Activated CD8-positive, alpha-beta memory T cell treated with anti-CD3 and anti-CD28 coated beads, Interleukin-2, amount 10 ng/mL, durations not matched to agents 7 days and 5 days (primary cell): ENCODE measurements at places on chromosomes 16 and 17. TPM values are rescaled to one million over a fixed set of nuclear protein-coding genes. Genes with fewer than 3 reads are reported as not detected.

- no peak overlapping the region for H3K27ac ChIP-seq
- H3K4me3 ChIP-seq, result no peak overlapping the region
These were observed 55.7 kb upstream of the CNEP1R1 start for GRCh38 chr16:49969091-49970030.

GRCh38 chr17:19705771-19706770 is 10.3 kb downstream of the SLC47A2 start:
- H3K4me3 ChIP-seq, result no peak overlapping the region
- H3K36me3 ChIP-seq, result no peaks in the 10 kb centered on the region
- no peak for DNase-seq
- no peaks in the 10 kb centered on the region for H3K4me1 ChIP-seq
- H3K27me3 ChIP-seq, result no peaks in the 10 kb centered on the region

DNA sequence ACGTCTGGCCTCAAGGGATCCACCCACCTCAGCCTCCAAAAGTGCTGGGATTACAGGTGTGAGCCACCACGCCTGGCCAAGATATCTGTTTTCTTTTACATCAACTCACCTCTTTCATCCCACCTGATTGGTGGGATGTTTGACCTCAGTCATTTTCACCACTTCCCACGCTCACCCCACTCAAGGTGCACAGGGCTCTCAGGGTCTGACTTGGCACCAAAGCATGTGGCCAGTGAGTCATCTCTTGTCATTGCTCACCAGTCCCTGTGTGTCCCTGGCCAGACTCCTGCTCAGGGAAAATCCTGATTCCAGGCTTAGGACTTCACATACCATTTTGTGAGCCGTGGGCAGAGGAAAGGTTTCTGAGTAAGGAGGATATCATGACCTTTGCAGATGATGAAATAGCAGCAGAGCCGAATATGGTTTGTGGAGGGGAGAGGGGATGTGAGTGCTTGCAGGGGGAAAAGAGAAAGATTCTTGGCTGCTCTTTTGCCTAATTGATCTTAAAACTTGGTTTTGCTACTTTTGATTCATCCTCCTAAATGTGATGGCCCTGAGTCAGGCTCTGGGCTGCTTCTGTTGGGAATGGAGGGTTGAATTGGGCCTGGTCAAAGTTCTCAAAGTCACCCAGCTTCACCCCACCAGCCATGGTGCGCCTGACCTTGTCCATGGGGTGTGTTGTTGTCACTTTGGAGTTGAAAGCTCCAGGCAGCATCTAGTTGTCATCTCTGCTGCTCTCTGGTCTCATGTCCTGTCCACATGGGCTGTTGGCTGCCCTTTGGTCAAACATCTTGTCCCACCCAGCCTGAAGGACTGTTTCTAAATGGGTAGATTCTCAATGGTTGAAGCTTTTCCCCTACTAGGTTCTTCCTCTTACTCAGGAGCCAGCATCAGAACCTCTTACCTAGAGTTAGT is 6.0 kb upstream of the KCNH6 start:
- no peak overlapping the region for H3K27ac ChIP-seq
- H3K4me1 ChIP-seq, result peaks cover 6% of the 10 kb centered on the region
- peaks cover 9% of the 10 kb centered on the region for H3K27me3 ChIP-seq
- H3K36me3 ChIP-seq, result no peaks in the 10 kb centered on the region
- H3K4me3 ChIP-seq, result no peak overlapping the region
- peak; percentile 46 for DNase-seq

DNA sequence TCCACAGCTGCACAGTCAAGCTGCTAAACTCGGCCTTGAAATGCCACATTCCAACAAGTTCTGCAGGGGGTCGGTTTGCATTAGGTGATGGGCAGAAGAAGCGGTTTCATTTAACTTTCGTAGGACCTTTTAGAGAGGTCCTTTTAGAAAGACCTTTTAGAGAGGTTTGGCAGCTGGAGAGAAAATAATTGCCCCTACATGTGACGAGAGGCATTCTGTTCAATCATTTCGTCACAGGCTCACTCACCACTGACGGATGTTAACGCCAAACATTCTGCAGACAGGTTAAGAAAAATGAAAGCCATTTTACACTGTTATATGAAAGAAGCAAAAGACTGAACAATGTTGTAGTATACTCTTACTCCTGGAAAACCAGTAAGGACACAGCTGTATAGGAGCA is 76.5 kb upstream of the ZNF423 start:
- no peak for DNase-seq
- no peak overlapping the region for H3K4me3 ChIP-seq
- H3K4me1 ChIP-seq, result no peaks in the 10 kb centered on the region
- no peaks in the 10 kb centered on the region for H3K36me3 ChIP-seq
- peaks cover 20% of the 10 kb centered on the region for H3K27me3 ChIP-seq

- H3K4me1 ChIP-seq, result no peaks in the 10 kb centered on the region
- no peaks in the 10 kb centered on the region for H3K27me3 ChIP-seq
- no peak overlapping the region for H3K27ac ChIP-seq
- no peaks in the 10 kb centered on the region for H3K36me3 ChIP-seq
These were observed 72.2 kb downstream of the HS3ST3B1 start for GRCh38 chr17:14372905-14373613.

DNA sequence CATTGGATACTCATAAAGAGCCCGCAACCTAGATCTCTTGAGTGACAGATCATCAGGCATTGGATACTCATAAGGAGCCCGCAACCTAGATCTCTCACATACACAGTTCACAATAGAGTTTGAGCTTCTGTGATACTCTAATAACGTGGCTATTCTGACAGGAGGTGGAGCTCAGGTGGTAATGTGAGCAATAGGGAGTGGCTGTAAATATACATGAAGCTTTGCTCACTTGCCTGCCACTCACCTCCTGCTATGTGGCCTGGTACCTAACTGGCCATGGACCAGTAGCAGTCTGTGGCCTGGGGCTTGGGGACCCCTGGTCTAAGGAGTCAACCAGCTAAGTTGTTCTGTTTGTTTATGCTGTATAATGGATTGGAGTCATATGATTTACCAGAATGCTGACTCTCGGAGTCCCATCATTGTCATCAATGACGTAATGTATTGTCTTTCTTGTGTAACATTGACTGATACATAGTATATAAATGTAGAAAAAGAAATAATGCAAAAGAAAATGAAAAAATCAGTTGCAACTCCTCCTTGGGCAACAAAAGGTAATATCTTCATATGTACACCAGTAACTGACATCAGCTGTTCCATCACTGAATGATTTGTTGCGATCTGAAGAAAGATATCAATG is 17.5 kb downstream of the ABCA9 start:
- H3K4me1 ChIP-seq, result no peaks in the 10 kb centered on the region
- H3K27me3 ChIP-seq, result no peaks in the 10 kb centered on the region
- no peaks in the 10 kb centered on the region for H3K36me3 ChIP-seq
- no peak for DNase-seq

DNA sequence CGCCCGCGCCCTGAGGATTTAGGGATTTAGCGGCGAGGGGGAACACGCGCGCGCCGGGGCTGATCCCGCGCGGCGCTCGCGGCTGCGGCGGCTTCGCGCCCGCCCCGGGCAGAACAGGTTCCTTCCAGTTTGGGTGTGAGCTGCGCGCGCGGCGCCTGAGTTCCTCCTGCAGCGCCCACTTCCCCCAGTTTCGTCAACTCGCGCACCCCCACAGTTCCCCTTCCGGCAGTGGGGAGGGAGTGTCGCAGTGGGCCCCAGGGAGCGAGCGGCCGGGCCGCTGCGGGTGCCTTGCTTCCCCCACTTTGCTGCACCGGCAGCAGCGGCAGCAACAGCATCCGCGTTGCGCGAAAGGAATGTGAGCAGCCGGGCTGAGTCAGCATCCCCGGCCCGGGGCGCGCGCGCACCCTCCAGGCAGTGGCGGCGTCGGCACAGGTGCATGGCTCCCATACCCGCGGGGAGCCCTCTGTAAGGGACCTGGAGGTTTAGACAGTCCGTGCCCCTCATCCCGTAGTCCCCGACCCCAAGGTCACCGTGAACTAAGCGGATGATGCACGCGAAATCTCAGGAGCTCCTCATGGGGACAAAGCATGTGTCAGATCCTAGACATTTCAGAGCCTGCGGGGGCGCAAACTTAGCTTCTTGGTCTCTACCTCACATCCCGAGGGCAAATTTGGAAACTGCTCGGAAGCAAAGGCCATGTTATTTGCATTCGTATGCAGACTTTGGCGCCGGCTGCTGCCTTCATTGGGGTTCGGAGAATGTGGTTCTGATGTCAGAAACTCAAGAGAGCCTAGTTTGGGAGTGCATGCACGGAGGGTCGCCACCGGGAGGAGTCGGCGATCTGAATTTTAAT is 767 bp downstream of the ARSG start:
- H3K36me3 ChIP-seq, result peaks cover 22% of the 10 kb centered on the region
- peak overlapping the region; percentile 96 for H3K27ac ChIP-seq
- H3K4me3 ChIP-seq, result peak overlapping the region; percentile 81

The RDM1 gene
- 13.5 TPM for total RNA-seq

- no peaks in the 10 kb centered on the region for H3K27me3 ChIP-seq
- no peak for DNase-seq
- no peaks in the 10 kb centered on the region for H3K4me1 ChIP-seq
- H3K36me3 ChIP-seq, result no peaks in the 10 kb centered on the region
These were observed 4.8 kb downstream of the GSG1L2 start for GRCh38 chr17:9817086-9817485.

GRCh38 chr16:67449336-67449735 is 18.4 kb downstream of the HSD11B2 start:
- no peak overlapping the region for H3K4me3 ChIP-seq
- DNase-seq, result no peak
- H3K4me1 ChIP-seq, result peaks cover 5% of the 10 kb centered on the region
- no peaks in the 10 kb centered on the region for H3K36me3 ChIP-seq
- H3K27me3 ChIP-seq, result no peaks in the 10 kb centered on the region
- H3K27ac ChIP-seq, result peak overlapping the region; percentile 2

The POLR2A gene
- total RNA-seq, result 228 TPM

The GFAP gene
- not detected for total RNA-seq

The NDEL1 gene
- 59.0 TPM for total RNA-seq

DNA sequence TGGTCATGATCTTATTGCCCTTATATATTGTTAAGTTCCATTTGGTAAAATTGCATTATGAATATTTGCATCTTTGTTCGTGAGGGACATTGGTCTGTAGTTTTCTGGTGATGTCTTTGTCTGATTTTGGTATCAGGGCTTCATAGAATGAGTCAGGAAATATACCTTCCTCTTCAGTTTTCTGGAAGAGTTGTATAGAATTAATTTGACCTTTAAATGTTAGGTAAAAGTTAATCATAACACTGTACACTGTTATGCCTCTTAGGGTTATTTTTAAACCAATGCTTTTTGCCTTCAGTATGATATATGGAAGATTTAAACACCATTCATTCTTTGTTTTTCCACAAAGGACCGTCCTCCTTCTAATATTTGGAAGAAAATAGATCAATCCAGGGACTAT is 180.0 kb downstream of the CHD9 start:
- H3K4me1 ChIP-seq, result no peaks in the 10 kb centered on the region
- H3K4me3 ChIP-seq, result no peak overlapping the region
- peaks cover 26% of the 10 kb centered on the region for H3K36me3 ChIP-seq
- no peaks in the 10 kb centered on the region for H3K27me3 ChIP-seq
- no peak overlapping the region for H3K27ac ChIP-seq

DNA sequence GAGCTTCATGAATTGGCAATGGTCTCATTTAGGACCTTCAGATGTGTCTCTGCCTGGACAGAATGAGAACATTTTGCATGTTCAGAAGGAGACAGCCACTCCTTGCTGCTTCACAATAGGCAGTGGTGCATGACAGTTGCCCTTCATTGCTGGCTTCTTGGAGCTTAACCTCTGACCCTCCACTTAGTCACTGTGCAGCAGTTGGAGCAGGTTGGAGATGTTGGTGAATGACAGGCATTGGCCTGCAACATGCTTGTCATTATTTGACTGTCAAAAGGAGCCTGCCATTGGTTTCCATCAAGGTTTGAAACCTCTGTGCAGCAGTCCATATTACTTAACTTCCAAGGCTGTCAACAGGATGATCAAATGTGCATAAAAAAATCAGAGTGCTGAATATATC is 22.7 kb downstream of the FTO start:
- no peak overlapping the region for H3K4me3 ChIP-seq
- H3K27me3 ChIP-seq, result no peaks in the 10 kb centered on the region
- H3K4me1 ChIP-seq, result no peaks in the 10 kb centered on the region
- no peak overlapping the region for H3K27ac ChIP-seq

The SLC25A11 gene
- 82.3 TPM for total RNA-seq

The TNFRSF13B gene
- total RNA-seq, result not detected

GRCh38 chr16:2537451-2538379 is at the start of gene PDPK1:
Gene PDPK1 (plus strand): TSS chr16:2538021. CDS start chr16:2538113, 92 bp downstream.
- H3K36me3 ChIP-seq, result peaks cover 4% of the 10 kb centered on the region
- peak; percentile 96 for DNase-seq
- peaks cover 41% of the 10 kb centered on the region for H3K4me1 ChIP-seq
- peak within 1 kb of the TSS; percentile 84 for H3K4me3 ChIP-seq

The NLRC5 gene
- 287 TPM for total RNA-seq

DNA sequence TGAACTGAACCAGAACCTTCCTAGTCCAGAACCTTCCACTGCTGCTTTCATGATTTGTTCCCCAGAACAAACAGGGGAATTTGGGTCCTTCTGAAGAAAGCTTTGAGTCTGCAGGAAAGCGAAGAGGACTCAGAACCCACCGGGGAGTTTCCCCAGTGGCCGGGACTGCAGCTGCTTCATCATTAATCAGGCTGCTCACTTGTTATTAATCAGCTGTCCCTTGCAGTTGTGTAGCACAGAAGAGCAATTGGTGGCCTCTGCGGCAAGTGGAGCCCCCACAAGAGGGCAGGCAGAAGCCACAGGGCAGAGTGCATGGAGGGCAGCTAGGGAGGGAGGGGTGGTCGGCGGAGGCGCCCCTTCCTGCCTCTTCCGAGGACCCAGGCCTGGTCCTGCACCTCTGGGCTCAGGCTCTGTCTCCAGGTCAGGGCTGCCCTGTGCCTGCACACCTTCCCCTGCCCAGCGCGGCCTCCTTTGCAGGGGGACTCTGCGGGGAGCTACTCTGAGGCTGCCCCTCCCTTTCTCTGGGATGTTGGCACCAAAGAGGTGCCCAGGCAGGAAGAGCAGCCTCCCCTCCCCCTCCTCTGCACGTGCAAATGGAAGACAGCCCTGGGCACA is 6.9 kb downstream of the CCL17 start:
- H3K4me1 ChIP-seq, result no peaks in the 10 kb centered on the region
- H3K36me3 ChIP-seq, result no peaks in the 10 kb centered on the region
- H3K27me3 ChIP-seq, result peaks cover 3% of the 10 kb centered on the region
- DNase-seq, result no peak
- H3K4me3 ChIP-seq, result no peak overlapping the region

GRCh38 chr17:83154311-83155127 is 75.1 kb downstream of the METRNL start:
- H3K27me3 ChIP-seq, result peaks cover 23% of the 10 kb centered on the region
- no peak overlapping the region for H3K27ac ChIP-seq
- H3K36me3 ChIP-seq, result no peaks in the 10 kb centered on the region
- no peak for DNase-seq

- H3K27me3 ChIP-seq, result no peaks in the 10 kb centered on the region
- H3K36me3 ChIP-seq, result no peaks in the 10 kb centered on the region
- H3K27ac ChIP-seq, result peak overlapping the region; percentile 77
- H3K4me3 ChIP-seq, result no peak overlapping the region
- peak; percentile 74 for DNase-seq
These were observed 19.6 kb upstream of the CCL1 start for GRCh38 chr17:34382621-34383124.

GRCh38 chr16:64409783-64410210 is 712.1 kb downstream of the CDH11 start:
- no peaks in the 10 kb centered on the region for H3K36me3 ChIP-seq
- H3K4me3 ChIP-seq, result no peak overlapping the region
- no peak for DNase-seq
- no peaks in the 10 kb centered on the region for H3K27me3 ChIP-seq
- H3K4me1 ChIP-seq, result no peaks in the 10 kb centered on the region

GRCh38 chr16:89723279-89724250 is 2.2 kb downstream of the ZNF276 start:
- peak overlapping the region; percentile 86 for H3K4me3 ChIP-seq
- DNase-seq, result peak; percentile 98
- H3K27me3 ChIP-seq, result no peaks in the 10 kb centered on the region
- H3K27ac ChIP-seq, result peak overlapping the region; percentile 99

The RNU2-1 gene
- 3,839 TPM for total RNA-seq

The TMEM92 gene
- 0.07 TPM for total RNA-seq

GRCh38 chr17:74220946-74221818 is 7.8 kb downstream of the TTYH2 start:
- no peak for DNase-seq
- H3K36me3 ChIP-seq, result no peaks in the 10 kb centered on the region
- no peak overlapping the region for H3K4me3 ChIP-seq
- H3K27me3 ChIP-seq, result no peaks in the 10 kb centered on the region
- H3K4me1 ChIP-seq, result peaks cover 1% of the 10 kb centered on the region
